ENCODE measurements at places on chromosomes 2 and 18. TPM values are rescaled to one million over a fixed set of nuclear protein-coding genes. Genes with fewer than 3 reads are reported as not detected.

- no peak for DNase-seq
These were observed 282.3 kb upstream of the EPC2 start for GRCh38 chr2:148362144-148362796.

DNA sequence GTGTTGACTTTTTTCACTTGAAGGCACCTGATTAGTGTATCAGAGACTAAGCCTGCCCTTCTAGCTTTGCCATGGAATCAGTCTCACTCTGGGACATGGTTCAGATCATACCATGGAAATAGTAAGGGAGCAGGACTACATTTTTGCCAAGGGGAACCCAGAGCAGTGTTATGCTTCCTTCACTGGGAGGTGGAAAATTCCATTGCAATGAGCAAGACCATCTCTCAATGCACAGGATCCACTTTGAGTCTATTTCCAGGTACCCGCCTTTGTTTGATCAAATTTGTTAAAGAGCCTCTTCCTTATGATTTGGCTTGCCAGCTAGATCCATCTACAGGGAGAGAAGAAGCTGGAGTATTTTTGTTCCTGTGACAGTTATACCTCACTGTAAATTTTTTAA, 395.8 kb downstream of the MTX2 start:
- no peak for DNase-seq

- no peak for DNase-seq
These were observed 3.0 kb downstream of the MEIS1 start for GRCh38 chr2:66437691-66438497.

DNA sequence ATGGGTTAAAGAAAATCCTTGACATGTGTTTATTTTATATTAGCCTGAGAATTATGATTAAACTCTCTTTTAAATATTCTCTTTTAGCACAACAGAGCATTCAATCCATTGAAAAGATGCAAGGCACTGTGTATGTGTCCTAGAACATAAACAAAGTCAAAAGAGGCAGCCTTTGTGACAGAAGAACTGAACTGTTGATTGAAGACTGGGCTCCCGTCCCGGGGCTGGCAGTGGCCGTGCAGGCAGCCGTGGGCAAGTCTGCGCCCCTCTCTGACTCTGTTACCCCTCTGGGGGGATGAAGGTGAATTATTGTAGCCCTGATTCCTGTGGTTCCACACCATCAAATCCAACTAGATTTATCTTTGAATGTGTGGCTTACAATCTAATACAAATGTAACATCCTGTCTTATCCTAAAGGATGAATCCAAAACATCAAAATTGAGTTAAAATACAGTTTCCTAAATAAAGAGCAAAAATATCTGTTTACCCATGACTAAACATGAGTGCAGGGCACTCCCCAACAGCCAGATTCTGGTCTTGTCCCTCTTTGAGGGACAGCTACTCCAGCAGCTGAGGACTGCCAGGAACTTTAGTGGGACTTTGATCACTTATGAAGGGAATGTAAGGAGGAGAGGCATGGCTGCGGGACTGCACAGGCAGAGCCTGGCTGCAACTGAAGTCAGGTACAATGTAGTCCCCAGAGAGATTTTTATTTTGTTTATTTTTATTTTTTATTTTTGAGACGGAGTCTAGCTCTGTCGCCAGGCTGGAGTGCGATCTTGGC, 37.3 kb upstream of the SH3BP4 start:
- DNase-seq = no peak

GRCh38 chr2:228703152-228703551, 521.7 kb upstream of the SPHKAP start:
- DNase-seq = no peak

DNA sequence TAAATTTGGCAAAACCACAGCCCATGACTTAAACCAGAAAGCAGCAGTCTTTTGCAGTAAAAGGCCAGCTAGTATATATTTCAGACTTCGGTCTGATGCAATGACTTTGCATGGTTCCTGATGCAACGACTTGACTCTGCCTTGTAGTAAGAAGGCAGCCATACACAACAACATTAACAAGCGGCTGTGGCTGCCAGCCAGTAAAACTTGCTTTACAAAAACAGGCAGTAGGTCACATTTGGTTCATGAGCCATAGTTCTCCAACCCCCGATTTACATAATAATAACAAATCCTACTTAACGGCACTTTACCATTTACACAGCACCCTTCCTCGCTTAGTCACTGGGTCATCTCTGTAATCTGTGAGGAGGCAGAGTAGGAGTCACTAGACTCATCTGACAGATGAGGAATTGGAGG, 410.3 kb downstream of the LRATD1 start:
- DNase-seq = no peak

GRCh38 chr2:109242654-109243331, 113.8 kb downstream of the SH3RF3 start:
- peak; percentile 6 for DNase-seq

DNA sequence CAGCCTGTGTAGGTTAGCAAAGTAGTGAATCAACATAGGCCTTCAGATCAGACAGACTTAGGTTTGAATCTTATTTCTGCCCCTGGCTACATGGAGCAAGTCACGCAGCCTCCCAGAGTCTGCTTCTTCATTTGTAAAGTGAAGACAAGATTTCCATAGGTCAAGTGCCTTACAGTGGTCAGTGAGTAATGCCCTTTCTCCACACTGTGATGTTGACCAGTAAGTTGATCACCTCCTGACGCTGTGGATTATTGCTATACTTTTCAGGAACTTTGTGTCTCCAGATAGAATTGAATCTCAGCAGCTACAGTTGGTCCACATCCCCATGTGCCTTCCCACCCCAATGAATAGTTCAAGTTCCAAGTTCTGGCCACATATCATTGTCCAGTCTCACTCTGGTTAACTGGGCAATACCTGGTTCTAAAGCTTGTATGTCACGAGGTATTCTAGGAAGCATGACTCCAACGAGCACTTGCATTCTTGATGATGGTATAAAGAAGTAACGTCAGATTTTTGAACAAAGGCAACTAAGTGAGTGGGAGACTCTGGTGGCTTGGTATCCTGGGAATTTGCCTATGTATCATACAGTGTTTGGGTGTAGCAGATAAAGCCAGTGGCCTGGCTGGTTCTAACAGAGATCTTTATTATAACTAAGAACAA, 2.1 kb upstream of the CLIP4 start:
- peak; percentile 90 for DNase-seq

DNA sequence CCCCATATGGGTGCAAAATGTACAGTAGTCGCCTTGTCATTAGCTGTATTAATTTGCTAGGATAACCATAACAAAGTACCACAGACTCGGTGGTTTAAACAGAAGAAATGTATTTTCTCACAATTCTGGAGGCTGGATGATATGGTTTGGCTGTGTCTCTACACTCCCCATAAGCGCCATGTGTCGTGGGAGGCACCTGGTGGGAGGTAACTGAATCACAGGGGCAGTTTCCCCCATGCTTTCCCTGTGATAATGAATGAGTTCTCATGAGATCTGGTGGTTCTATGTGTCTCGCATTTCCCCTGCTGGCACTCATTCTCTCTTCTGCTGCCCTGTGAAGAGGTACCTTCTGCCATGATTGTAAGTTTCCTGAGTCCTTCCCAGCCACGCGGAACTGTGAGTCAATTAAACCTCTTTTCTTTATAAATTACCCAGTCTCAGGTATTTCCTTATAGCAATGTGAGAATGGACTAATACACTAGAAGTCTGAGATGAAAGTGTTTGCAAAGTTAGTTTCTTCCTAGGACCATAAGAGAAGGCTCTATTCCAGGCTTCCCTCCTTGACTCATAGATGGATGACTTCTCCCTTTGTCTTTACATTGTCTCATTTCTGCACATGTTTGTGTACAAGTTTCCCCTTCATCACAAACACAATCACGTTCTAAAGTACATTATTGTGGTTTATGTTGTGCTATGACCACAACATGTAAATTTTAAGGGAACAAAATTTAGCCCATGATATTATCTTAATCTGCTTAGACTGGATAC, 1442.6 kb downstream of the SUCLG1 start:
- DNase-seq = no peak

The CABYR gene
- 9.0 TPM for total RNA-seq

The CHRND gene
- not detected for total RNA-seq

The NR4A2 gene
- total RNA-seq = 1.3 TPM

The IL1R2 gene
- total RNA-seq = 0.50 TPM
